Ammon's horn (tissue), 1 donor: ENCODE measurements at places on chromosomes 13 and 19.

DNA sequence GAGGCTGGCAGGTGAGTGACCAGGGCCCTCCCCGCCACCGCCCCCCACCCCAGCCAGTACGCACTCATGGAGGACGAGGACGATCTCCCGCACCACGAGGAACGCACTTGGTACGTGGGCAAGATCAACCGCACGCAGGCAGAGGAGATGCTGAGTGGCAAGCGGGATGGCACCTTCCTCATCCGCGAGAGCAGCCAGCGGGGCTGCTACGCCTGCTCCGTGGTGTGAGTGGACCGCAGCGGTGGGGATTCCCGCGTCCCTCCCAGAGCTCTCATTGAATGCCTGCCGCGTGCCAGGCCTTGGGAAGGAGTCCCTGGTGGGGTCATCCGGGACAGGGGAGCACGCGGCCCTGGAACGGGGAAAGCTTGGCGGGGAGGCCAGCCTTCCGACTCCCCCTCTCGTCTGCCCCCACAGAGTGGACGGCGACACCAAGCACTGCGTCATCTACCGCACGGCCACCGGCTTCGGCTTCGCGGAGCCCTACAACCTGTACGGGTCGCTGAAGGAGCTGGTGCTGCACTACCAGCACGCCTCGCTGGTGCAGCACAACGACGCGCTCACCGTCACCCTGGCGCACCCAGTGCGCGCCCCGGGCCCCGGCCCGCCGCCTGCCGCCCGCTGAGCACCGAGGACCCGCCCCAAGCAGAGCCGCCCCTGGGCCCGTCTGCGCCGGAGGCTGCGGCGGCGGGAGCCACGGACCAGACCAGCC is 4.8 kb upstream of the IFI30 start:
- no peak for DNase-seq

DNA sequence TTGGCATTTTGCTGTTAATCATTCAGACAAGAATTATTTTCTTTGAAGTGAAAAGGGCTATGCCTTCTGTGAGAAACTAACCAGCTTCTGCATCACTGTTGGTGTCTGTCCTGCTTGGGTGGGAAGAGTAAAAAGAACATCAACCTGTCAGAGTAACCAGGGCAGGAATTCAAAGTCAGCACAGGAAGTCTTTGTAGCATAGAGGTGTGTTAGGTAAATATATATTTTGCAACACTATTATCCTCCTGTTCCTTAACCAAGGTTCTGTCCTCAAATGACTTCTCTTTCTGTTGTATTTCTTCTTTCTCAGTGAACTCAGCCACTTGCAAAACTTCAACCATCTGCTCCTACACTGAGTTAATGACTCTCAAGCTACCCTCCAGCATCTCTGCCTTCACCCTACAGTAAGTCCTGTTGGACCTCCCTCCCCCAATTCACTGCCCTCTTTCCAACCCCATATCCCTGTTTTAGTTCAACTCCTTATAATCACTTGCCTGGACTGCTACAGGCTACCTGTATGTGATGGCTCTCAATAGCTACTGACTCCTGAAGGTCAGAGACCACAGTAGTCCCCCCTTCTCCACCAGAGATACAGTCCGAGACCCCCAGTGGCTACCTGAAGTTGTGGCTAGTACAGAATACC is 49.9 kb downstream of the SMAD9 start:
- no peak for DNase-seq

DNA sequence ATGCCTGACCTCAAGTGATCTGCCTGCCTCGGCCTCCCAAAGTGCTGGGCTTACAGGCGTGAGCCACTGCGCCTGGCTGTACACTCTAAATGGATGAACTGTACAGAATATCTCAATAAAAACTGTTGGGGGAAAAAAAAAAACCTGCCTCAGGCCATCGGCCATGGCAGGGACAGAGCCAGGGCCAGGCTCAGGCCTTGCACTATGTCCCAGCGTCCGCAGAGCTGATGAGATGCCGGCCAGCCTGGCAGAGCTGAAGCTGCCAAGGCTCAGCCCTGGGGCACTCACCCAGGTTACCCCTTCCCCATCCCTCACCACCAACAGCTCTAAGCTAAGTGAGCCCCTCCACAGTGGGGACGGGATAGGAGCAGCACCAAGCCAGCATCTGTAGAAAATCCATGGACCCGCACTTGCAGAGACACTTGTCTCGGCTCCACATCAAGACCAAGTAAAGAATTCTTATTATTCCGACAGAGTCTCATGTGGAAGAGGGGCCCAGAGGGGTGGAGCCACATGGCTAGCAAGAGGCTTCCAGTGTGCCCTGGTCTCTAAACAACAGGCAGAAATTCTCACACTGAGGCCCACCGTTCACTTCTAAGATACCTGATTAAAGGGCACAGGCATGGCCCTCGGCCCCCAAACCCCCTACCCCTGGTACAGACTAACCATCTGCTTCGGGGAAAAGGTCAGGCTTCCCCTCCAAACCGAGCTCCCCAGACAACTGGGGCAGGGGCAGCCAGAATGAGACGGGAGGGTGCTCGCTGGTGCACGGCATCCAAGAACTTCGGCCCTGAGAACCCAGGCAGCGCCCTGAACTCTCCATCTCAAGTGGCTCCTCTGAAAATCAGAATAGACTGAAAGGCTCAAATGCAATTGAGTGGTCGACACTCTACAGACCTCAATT is 5.8 kb downstream of the PPP6R1 start:
- DNase-seq = no peak

GRCh38 chr19:11390933-11391680 is 7.0 kb upstream of the EPOR start:
- DNase-seq = no peak

- DNase-seq = no peak
Observed at GRCh38 chr19:55346725-55347441, 7.2 kb downstream of the KMT5C start.

- no peak for DNase-seq
Observed at GRCh38 chr19:16462757-16463250, 9.0 kb downstream of the EPS15L1 start.

DNA sequence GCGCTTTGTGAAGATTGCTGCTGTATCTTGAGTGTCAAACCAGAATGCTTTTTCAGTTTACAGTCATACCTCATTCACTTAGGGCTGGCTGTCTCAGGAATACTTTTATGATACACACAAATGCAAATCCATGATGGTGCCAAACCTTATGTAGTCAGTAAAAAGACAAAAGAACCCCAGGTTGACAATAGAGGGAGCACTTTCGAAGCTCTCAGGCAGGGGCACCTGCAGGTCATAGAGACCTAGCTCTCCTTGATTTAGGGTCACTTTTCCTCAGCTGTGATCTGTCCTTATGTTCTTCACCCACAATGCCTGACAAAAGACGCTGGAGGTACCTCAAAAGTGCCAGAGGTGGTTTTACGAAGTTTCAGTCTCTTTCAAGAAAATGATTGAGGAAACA is 172.2 kb downstream of the DNAJC15 start:
- no peak for DNase-seq

- no peak for DNase-seq
Observed at GRCh38 chr13:111575276-111575675, 254.8 kb downstream of the TEX29 start.

DNA sequence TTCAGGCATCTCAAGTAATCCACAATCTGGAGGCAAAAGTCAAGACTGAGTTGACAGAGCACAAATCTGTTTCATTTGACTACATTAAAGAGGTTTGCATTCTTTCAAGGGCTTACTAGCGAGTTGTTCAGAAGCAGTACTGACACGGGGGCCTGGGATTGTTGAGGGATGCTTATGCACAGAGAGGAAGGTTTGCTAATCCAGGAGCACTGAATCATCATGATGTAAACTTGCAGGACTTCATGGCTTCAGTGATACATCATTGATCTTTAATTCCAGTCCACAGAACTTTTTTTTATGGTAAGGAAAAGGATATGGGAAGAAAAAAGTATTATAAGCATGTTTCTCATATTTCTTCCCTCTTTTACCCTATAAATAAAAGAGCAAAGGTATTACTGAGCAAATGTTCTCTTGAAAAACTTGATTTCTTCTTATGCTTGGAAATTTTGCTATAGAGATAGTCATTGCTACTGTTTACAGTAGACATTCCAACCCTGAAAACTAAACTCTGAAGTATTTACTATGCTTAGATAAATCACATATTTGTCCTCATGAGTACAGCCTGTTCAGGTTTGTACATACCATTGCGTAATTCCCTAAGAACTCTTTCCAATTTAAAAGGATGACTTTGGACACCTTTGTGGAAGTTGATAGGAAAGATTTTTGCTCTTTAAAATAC is 65.8 kb upstream of the KPNA3 start:
- no peak for DNase-seq

DNA sequence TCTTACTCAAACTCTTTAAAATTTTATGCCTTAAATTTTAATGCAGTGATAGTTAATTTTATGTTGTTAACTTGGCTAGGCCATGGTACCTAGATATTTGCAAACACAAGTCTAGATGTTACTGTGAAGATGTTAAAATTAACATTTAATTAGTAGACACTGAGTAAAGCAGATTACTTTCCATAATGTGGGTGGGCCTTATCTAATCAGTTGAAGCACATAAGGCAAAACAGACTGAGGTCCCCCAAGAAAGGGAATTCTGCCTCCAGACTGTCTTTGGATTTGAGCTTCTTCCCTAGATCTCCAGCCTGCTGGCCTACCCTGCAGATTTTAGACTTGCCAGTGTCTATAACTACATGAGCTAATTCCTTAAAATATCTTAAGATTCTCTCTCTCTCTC is 294.0 kb downstream of the ENOX1 start:
- no peak for DNase-seq

DNA sequence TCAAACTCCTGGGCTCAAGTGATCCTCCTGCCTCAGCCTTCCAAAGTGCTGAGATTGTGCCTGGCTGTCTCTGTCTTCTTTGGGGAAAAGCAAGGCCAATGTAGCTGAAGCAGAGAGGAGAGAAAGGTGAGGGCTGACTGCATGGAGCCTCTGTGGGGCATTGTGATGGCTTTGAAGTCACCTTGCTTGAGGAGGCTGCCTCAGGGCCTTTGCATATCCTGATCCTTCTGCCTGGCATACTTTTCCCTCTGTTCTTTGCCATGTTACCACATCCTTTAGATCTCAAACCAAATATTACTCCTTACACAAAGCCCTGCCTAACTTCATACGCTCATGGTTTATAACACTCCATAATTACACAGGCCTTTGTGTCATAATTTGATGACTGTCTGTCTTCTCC is 9.4 kb upstream of the PPP5C start:
- no peak for DNase-seq
